Suppressor macrophage treated with lipopolysaccharide for 4 hours (primary cell): ENCODE measurements at places on chromosomes 6 and 20.
A peak's percentile ranks its signal among the peaks of the same experiment; 100 is the strongest.

DNA sequence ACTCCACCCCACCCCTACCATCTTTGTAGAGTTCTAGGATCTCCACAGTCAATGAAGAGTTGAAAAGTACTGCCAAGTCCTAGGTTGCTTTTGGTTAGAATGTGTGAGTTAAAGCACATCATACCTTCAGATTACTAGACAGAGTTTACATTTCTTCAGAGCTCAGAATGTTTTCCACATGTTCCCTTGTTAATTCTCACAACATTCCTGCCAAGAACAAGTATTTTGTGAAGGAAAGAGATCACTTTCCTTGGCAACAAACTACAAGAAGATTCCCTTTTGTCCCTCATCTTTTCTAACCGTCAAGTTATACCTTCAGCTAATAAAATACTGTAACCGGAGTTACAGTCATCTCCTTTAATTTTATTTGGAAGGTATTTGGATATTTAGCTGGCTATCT, 266.8 kb downstream of the ZFAND3 start:
- no peak for DNase-seq

DNA sequence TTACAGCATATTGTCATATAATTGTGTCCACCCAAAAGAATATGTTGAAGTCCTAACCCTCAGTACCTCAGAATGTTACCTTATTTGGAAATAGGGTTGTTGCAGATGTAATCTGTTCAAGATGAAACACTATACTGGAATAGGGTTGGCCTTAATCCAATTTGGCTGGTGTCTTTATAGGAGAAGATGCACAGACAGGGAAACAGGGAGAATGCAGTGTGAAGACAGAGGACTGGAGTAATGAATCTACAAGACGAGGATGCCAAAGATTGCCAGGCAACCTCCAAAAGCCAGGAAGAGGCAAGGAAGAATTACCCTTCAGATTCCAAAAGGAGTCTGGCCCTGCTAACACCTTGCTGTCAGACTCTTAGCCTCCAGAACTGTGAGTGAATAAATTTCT, 482.9 kb downstream of the PTPRT start:
- no peak for DNase-seq

GRCh38 chr6:293193-294174, 1.2 kb downstream of the DUSP22 start:
- peak; percentile 75 for DNase-seq

DNA sequence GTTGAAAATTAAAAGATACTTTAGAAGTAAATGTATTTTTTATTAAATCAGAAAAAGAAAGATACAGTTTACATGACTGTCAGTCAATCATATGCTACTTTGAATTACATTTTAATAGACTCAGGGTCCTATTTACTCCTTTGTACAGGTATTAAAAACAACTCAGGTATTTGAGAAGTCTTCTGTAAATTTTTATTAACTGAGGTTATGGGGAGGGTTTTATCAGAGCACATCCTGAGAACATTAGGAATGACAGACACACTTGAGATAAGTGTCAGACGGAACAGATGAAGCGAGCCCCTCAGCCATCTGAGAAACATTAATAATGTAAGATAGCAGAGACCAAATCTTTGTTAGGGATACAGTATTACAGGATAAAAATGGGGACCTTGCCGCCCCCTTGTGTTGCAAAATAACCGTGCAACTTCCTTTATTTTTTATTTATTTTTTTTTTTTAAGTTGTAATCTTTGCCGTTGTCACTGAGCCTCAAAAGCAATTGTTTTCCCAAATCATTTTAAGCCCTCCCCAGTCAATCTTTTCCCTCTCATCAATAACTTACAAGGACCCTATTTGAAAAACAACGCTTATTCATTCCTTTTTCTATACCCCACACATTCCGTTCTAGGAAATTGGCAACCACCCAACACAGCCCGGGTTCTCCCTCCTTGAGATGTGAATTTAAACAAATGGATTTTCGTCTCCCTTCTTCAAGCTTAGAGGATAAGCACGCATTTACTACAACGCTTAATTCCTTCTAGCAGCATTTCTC, 126.7 kb downstream of the BCAS1 start:
- no peak for DNase-seq

DNA sequence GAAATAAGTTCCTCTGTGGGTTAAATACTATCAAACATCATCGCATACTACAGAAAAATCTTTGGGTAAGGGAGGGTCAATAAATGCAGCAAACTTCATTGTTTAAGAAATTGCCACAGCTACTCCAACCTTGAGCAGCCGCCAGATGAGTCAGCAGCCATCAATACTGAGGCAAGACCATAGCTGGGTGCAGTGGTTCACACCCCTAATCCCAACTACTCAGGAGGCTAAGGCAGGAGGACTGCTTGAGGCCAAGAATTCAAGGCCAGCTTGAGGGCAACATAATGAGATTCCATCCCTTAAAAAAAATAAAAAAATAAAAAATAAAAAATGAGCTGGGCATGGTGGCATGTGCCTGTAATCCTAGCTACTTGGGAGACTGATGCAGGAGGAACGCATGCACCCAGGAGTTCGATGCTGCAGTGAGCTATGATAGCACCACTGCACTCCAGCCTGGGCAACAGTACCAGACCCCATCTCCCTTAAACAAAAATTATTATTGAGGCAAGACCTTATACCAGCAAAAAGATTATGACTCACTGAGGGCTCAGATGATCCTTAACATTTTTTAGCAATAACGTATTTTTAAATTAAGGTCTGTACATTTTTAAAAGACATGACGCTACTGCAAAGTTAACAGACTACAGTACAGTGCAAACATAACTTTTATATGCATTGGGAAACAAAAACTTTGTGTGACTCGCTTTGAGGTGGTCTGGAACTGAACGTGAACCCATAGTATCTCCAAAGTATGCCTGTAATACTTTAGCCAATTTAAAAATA, 8.8 kb downstream of the SRPK1 start:
- no peak for DNase-seq

GRCh38 chr6:155315516-155315871, 1.2 kb upstream of the TFB1M start:
- peak; percentile 56 for DNase-seq

DNA sequence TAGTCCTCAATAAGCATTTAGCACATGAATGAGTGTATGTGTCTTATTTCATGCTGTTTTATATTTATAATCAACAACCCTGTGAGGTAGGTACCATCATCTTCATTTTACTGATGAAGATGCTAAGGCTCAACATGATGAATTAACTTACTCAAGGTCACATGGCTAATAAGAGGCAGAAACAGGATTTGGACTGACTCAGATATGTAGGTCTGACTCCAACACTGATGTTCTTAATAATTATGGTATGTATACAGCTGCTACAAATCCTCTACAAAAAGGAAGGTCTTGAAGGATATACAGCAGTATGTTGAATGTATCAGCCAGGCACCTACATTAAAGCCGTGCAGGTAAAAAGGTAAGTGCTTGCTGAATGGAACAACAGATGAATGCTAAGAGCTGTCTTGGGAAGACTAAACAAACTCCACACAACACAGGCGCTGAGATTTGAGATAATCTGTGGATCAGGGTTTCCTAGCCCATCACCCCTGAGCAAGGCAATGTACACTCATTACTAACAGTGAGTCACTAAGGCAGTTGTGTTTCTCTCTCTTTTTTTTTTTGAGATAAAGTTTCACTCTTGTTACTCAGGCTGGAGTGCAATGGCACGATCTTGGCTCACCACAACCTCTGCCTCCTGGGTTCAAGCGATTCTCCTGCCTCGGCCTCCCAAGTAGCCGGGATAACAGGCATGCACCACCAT, 31.9 kb downstream of the TTI1 start:
- no peak for DNase-seq

GRCh38 chr6:72651967-72652956, 30.4 kb downstream of the KCNQ5 start:
- no peak for DNase-seq

DNA sequence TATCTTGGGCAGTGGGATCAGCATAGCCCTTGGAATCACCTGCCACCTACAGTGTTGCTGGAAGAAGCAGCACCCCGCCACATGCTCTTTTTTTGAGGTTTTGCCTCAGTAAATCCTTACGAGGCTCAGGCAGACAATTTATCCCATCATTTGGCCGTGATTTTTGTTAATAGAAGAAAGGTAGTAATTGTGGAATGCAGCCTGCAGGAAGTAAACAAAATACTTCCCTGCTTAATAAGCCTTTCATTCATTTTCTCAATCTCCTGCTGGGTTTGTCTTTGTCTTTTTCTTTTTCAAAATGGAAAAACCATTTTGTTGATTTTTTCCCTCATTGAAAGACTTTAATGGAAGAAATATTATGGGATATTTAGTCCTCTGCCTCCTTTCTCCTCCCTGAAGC, 93.7 kb upstream of the CD83 start:
- no peak for DNase-seq

DNA sequence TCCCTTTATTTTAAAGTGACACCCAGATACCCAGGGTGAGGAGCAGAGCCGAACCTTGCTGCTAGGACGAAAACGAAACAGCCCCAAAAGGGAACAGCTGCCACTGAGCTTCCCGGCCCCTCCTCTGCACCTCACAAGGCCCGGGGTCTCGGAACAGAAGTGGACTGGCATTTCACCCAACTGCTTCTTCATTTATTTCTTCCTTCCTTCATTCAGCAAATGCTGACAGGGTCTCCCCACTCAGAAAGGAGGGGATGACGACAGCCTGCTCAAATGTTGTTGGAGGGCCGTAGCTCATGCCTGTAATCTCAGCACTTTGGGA, 220.3 kb downstream of the PREX1 start:
- no peak for DNase-seq

GRCh38 chr6:30685157-30686008, 1.1 kb downstream of the PPP1R18 start:
- DNase-seq = peak; percentile 42

GRCh38 chr6:156279261-156279969, 497.8 kb upstream of the ARID1B start:
- peak; percentile 14 for DNase-seq

DNA sequence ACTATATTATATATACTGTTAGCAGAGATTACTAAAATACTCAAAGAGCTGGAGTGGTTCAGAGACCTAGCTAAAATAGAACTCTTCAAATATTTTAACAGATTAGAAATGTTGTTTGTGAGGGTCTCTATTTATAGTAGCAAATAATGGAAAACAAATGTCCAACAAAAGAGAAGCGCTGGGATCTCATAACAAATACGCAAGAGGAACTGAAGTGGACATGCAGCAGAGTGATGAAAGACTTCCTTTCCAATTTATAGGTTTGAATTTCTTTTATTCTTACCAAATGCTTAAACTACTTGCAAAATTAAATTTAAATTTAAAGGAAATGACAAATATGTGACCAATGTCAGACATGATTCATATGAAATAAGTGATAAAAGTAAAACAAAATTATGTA, 49.9 kb downstream of the PIGU start:
- peak; percentile 15 for DNase-seq

DNA sequence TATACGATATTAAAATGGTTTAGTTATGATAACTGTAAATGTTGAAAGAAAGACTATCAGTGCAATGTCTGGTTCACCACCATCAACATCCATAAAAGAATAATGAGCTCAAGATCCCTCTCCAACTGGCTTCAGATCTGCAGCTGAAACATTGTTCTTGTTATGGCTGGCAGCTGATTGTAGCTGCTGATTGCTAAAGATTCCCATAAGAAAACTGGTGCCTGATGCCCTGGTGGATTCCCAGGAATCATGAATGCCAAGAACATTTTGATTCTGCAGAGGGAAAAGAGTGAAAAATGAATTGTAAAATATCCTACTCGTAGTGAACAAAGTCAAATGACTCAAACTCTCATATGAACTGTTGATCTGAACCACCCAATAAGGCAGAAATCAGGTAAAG, 1160.2 kb downstream of the EPHA7 start:
- DNase-seq = no peak

- no peak for DNase-seq
These were observed 101.1 kb downstream of the SLC24A3 start for GRCh38 chr20:19313342-19314069.

DNA sequence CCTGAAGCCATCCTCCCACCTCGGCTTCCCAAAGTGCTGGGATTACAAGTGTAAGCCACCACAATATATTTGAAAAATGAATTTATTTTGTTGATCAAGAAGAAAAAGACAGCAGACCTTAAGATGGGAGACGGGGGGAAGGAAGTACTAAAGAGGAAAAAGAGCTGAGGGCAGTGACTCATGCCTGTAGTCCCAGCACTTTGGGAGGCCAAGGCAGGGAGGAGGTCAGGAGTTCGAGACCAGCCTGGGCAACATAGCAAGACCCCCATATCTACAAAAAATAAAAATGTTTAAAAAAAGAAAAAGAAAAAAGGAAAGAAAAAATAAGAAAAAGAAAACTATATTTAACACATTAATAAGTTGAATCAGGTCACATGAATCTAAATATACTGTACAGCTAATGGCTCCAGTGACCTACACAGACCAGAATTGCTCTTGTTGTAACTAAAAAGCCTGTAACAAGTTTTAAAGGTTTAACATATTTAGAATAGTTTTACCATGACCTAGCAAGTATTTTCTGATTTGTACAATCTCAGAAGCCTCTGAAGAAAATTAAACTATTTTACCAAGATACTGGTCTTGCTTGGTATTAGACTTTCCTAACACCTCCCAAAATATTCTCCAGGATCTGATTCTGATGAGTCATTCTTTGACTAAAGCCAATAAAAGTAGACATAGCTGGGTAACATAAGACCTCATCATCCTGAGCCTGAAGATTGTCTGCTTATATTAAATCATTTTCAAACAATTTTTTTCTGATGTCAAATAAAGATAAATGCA, 4.3 kb upstream of the AKIRIN2 start:
- no peak for DNase-seq

DNA sequence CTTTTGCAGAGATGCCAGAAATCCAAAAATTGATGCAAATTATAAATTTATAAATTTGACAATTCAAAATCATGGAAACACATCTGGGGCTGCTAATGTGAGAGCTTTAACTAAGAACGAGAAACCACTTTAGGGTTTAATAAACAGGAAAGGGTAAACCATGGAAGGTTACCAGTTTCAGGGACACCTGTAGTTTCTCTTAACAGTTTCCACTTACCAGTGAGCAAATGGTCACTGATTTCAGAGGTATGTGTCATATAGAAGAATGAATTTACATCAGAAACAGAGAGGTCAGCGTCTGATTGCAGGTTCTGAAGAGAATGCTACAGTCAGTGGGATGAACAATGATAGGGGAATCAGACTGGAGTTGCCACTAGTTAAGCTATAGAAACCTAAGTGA, 24.8 kb upstream of the PCSK2 start:
- DNase-seq = no peak

DNA sequence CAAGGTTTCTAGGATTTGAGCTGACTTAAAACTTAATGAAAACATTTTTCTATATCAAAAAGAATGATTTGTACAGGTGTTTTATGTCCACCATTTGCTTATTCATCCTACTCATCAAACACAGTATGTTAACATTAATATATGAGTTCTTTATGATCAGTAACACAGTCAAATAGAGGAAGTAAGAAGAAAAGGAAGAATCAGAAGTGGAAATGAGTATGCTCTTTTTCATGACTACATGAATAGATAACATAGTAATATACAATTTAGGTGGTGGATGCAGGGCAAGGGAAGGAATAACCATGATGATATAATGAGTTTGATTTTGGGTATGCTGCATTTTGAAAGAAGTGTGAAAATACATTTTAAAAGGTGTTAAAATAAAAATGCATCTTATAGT, 16.5 kb downstream of the KPNA5 start:
- peak; percentile 33 for DNase-seq
